ENCODE measurements at places on chromosomes 1 and 21.

GRCh38 chr1:71859806-71860205 is 422.5 kb downstream of the NEGR1 start:
- no peak for DNase-seq

DNA sequence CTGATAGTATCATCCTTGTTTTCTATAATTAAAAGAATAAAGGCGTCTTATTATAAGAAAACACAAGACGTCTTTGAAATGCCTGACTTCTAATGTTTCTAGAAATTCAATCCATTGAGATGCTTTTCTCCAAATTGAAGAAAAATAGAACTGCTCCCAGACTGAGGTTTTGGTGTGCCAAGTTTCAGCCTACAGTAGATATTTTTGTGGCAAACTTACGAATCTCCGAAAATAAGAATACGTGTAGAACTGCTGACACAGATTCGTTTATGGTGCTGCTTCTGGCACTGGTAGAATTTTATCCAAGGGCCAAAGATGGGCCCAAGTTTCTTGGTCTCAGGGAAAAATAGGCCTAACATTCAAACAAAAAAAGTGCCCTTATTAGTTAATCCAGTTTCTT is 554.5 kb upstream of the NR5A2 start:
- DNase-seq: no peak

DNA sequence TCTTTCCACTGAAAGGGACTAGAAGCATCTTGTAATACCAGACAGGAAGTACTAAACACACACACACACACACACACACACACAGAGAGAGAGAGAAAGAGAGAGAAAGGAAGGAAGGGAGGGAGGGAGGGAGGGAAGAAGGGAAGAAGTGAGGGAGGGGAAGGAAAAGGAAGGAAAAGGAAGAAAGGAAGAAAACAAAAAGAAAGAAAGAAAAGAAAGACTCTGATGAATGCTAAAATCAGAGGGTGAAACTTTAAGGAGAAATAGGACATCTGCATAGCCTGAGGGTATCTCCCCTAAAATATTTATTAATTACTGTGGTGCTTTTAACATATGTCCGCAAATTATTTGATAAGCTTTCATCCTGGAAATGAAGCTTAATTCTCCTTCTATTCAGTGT is 10.6 kb downstream of the TRIT1 start:
- no peak for DNase-seq

- DNase-seq: no peak
Observed at GRCh38 chr1:111202707-111203623, 2.5 kb upstream of the DENND2D start.

DNA sequence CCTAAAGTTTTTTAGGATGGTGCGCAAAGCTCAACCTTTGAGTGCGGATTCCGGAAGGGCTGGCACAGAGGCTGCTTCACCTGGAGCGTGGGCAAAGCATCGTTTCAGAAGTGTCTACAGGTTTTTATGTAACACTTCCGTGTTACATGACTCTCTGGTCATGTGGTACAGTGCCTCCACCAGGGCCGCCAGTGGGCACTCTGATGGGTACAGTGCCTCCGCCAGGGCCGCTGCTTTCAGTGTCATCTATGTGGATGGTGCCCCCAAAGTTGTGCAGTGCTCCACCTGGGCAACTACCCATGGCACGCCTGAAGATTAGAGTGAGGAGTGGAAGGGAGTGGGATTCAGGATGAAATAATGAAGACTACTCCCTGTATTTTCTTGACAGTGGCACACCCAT is 101.4 kb upstream of the C1orf174 start:
- DNase-seq: no peak

DNA sequence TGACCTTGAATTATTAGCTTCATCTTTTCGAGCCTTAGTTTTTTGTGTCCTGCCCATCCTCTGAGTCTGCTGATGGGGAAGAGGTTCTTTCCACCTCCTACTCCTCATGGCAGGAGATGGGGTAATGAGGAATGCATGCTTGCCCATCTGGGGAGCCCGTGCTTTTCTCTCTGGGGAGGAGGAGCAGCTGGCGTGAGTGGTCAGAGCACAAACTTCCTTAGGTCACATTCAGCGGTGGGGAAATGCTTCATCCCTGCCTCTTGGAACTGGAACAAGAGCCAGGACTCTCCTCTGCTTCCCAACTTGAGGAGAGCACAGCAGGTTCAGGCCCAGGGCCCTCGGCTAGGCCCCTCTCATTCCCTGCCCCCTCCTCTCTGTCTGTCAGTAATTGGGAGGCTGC is 155.0 kb downstream of the PCNX2 start:
- no peak for DNase-seq

DNA sequence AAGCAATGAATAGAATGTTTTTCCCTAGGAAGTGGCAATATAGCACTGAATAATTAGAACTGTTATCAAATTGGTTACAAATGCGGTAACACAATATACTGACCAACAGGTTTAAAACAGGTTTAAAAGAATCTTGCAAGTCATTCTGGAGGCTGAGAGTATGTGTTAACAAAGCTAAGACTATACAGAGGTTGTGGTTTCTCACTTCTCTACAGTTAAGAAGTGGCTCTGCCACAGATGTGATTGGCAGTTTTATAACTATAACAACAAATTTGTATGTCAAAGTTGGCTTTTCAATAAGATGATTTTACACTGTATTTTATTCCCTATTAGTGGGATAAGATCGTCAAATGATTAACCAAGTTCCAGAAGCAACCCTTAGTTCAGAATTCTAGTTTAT is 7.1 kb downstream of the ANGEL2 start:
- no peak for DNase-seq

GRCh38 chr1:12544992-12545391 is 73.0 kb downstream of the DHRS3 start:
- DNase-seq: no peak

- DNase-seq: no peak
Observed at GRCh38 chr1:160640359-160641123, 6.3 kb downstream of the SLAMF1 start.

DNA sequence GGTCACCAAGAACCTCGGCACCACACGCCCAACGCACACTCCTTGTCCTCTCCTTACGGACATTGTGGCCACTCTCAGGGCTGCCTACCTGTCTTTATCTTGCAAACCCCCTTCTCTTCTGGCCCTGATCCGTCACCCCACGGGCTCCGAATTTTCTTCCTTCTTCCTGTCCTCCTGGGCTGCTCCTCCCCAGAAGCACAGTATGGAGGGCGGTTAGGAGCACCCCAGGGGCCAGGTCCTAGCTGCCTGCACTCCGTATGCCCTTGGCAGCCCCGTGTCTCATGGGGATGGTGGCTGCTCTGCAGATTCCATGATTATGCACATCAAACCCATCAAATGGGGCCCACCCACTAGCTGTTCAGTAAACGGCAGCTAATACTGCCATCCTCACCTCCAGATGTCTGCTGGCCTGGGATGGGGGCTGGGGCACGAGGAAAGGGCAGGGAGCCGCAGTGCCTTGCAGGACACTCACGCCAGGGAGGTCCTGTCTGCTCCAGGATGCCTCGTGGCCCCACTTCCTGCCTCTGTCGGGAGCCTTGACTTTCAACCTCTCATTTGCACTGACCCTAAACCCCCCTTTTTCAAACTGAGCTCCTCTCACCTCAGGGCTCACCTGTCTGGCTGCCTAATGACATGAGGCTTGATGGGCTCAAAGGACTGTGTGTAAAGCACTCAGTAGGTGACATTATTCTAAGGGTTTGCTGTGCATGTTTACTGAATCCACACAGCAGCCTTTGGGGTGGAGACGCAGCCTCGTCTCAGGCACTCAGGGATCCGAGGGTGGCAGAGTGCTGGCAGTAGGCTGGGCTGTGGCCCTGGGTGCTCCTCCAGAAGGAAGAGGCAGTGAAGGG is 4.4 kb downstream of the TTC34 start:
- DNase-seq: no peak

GRCh38 chr1:8510041-8510823 is 192.3 kb downstream of the SLC45A1 start:
- peak; percentile 64 for DNase-seq

DNA sequence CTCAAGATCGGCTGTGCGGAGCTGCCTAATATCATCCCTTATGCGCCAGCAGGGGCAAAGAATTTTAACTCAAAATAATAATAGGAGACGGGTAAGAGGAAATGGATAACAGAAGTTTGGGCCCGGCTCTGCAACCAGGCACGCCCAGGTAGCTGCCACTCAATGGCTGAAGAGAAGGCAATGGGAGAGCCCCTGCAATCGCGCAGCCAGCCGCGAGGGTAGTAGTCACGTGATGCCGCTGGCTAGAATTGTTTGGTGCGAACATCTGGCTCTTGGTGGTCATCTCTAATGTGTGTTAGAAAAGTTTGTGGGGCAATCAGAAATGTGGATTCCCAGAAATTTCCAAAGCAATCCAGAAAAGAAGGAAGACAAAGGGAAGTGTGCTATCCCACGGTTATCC is 12.3 kb downstream of the BARHL2 start:
- no peak for DNase-seq

GRCh38 chr1:175536369-175536768 is 207.0 kb downstream of the TNR start:
- DNase-seq: no peak

DNA sequence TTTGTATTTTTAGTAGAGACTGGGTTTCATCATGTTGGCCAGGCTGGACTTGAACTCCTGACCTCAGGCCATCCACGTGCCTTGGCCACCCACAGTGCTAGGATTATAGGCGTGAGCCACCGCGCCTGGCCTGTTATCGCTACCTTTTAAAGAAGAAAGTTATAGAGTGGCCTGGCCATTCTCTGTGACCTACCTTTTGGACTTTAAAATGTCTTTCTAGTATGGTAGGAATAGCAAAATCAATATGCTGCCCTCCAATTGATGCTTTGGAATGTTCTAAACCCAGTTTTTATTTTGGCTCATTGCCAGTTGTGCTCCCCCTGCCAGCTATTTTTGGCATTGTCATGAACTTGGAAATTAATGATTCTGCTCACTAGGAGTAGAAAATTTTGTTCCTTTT is 19.9 kb downstream of the HIPK1 start:
- no peak for DNase-seq

GRCh38 chr1:181675091-181675917 is 192.0 kb downstream of the CACNA1E start:
- DNase-seq: no peak

GRCh38 chr1:70675737-70676156 is 264.7 kb downstream of the CTH start:
- no peak for DNase-seq

GRCh38 chr1:150179867-150180266 is 30.2 kb downstream of the PLEKHO1 start:
- DNase-seq: no peak

- DNase-seq: no peak
Observed at GRCh38 chr21:40454057-40454456, 392.9 kb downstream of the DSCAM start.

DNA sequence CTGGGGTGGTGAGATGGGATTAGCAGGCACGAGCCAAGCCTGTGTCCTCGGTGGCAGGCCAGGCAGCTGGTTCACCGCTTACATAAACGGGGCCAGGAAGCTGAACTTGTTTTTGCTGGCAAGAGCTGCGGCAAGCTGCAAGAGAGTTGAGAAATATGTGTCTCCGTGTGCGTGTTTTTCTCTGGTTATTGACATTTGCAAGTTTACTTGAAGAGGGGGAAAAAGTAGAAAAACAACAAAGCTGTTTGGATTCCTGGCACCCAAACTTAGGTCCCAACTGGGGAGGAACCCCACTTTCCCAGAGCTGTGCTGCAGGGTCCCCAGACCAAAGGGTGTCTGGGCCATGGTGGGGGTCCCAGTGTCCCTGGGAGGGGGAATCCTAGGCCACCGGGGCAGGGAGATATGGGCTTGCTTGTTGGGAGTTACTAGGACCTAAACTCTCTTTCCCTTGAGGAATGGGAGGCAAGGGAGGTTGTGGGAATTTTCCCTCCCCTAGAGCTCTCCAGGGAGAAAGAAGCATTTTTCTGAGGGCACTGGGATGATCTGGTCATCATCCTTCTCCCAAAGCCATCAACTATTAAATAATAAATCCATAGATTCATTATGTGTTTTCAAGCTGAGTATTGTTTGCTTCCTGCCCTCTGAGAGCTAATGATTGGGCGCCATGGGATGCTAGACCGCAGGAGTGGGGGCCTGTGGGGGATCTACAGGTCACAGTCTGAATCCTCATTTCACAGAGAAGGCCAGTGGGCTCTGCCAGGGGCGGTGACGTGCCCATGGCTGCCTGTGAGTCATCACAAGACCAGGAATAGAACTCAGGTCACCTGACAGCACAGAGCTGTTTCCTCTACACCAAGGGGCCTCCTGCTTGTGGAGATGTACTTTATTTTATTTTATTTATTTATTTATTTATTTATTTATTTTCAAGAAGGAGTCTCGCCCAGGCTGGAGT is 14.8 kb downstream of the IL6R start:
- peak; percentile 84 for DNase-seq

DNA sequence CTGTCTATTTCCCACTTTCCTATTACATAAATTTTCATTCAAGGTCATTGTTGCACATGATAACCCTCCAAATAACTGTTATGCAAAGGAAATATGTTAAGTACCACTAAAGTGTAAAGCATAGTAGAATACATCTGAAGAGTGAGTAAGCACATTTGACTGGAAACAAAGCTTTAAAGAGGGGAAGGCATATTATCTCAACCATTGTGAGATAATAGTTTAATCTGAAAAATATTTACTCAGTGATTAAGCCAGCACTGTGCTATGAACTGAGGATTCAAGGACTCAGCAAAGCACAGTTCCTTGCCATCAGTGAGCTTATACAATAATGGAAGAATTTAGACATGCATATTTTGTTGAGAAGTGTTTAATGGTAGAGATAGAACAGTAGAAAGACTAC is 127.4 kb downstream of the HMCN1 start:
- DNase-seq: no peak

DNA sequence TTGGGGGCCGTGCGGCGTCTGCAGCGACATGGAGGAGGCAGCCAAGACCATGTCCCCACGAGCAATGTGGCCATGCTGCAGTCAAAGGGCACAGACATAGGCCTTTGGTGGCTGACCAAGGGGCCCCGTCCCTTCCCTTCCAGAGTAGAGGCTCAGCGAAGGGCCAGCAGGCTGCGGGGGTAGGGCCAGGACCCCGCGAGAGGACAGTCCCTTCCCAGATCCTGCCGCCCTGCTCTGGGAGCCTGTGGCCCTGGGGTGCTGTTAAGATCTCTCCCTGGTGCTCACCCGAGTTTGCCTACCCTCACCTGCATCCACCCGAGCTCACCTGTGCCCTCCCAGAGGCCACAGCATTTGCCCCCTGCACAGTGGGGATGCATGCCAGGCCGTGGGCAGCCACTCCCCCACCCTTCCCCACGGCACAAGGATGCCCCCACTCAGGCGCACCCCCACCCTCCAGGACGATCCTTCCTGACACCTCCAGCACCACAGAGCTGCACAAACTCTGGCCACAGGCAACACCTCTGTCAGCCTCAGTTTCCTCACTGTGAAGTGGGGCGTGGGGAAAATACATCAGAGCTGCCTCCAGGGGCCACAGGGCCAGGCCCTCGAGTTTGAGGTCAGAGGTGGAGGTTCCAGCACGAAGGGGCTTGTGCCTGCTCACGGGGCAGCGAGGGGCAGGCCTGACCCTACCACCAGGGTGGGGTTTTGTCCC is 15.5 kb downstream of the ITGB2 start:
- no peak for DNase-seq

- DNase-seq: peak; percentile 67
Observed at GRCh38 chr1:172180501-172181285, 239.8 kb upstream of the C1orf105 start.

GRCh38 chr1:155978973-155979429 is 654 bp upstream of the ARHGEF2 start:
- no peak for DNase-seq

Data from right hindlimb (tissue), 1 donor.